Temporal lobe (tissue), 4 donors: ENCODE measurements at places on chromosomes 1 and 21. TPM values are rescaled to one million over a fixed set of nuclear protein-coding genes. Genes with fewer than 3 reads are reported as not detected.

The C2CD4D gene
- not detected for total RNA-seq

The SLC30A1 gene
- total RNA-seq: 21.6 TPM

The IL20 gene
- not detected for total RNA-seq

The PDPN gene
- total RNA-seq: 7.4 TPM

The ESPN gene
- under 0.01 TPM for total RNA-seq

The SPRR2E gene
- not detected for total RNA-seq

The ZBTB37 gene
- 31.5 TPM for total RNA-seq

The TMPRSS2 gene
- total RNA-seq: not detected

The KDF1 gene
- total RNA-seq: not detected

The CXADR gene
- total RNA-seq: 255 TPM

The LENEP gene
- total RNA-seq: not detected

The GJA8 gene
- total RNA-seq: not detected

The FCGR3B gene
- total RNA-seq: 0.25 TPM

The CNN3 gene
- total RNA-seq: 123 TPM

The ST6GALNAC5 gene
- total RNA-seq: 31.2 TPM

The PLA2G2D gene
- not detected for total RNA-seq

The FAM78B gene
- total RNA-seq: 6.6 TPM

The ELOVL1 gene
- total RNA-seq: 5.7 TPM
